Fibroblast of skin of left quadriceps (primary cell): ENCODE measurements at places on chromosomes 7 and 10.
A peak's percentile ranks its signal among the peaks of the same experiment; 100 is the strongest.

GRCh38 chr7:35450456-35451214 lies 196.7 kb upstream of the TBX20 start:
- no peak for DNase-seq

GRCh38 chr7:98051118-98051744 lies 55.4 kb upstream of the LMTK2 start:
- DNase-seq: no peak

- no peak for DNase-seq
Observed at GRCh38 chr7:28005847-28006231, 174.8 kb downstream of the JAZF1 start.

GRCh38 chr7:25031432-25031831 lies 51.5 kb upstream of the OSBPL3 start:
- no peak for DNase-seq

DNA sequence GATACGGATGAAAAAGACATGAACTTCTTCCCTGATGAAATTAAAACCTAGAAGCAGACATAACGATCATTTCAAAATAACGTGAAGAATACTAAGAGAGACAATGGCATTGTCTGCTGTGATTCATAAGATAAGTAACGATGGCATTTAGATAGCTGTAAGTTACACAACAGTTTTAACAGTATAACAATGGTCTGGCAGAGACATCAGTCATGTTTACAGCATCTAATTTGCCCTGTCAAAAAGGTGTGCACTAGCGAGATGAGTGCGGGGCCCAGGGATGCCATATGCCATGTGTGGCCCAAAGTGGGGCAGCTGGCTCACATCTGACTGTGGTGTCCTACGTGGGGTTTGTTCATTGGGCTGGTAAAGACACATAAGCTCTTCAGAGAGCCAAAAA lies 55.7 kb upstream of the RHEB start:
- no peak for DNase-seq

GRCh38 chr10:117175215-117175900 lies 21.9 kb upstream of the KCNK18 start:
- no peak for DNase-seq

DNA sequence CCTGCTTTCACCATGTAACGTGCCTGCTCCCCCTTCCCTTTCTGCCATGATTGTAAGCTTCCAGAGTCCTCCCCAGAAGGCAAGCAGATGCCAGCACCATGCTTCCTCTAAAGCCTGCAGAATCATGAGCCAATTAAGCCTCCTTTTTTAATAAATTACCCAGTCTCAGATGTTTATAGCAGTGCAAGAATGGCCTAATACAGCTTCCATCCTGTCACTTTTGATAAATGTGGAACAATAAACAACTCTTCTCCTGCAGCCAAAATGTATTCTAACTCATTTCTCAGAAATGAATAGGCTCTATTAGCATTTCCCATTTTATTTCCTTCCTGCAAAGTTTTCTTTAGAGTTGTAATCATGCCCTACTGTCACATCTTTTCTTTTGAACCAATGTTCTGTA lies 43.4 kb downstream of the C7orf25 start:
- no peak for DNase-seq

- peak; percentile 59 for DNase-seq
Observed at GRCh38 chr10:94131885-94132284, 138.2 kb downstream of the PLCE1 start.

DNA sequence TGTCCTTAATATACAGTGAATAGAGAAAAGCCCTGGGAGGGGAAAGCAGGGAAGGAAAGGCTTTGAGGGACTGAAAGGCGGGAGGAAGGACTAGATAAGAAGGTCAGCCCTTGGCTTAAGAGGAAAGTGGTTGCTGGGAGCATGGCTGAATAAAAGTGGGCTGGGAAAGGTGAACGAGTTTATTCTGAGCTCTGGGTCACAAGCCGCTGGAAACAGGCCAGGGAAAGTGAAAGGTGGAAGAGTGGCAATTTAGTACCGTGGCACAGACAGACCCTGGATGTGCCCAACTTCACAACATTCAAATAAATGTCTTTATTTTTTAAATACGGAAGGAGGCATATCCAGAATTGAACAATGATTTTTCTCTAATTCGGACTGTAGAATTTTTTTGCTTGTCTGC lies 39.7 kb downstream of the TAC1 start:
- DNase-seq: no peak

DNA sequence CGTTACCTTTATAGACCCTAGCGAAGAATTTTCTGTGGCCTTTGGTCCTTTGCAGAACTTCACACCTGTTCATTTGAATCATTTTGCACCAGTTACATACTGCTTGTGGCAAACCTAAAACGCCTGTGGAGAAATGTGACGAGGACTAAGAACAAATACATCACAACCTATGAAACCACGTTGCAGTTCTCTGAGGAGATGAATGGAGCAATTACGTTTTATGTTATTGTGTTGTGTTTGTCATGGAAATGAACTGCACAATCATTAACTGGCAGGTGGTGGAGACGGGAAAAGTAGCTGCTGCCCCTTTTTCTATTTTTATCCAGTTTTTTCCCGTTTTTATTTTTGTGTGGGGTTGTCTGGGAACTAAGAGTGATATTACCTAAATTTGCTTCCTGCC lies 505.5 kb downstream of the SDK1 start:
- DNase-seq: no peak

GRCh38 chr7:81956520-81956919 lies 186.7 kb upstream of the HGF start:
- peak; percentile 31 for DNase-seq

GRCh38 chr7:149048805-149049204 lies 20.5 kb upstream of the PDIA4 start:
- no peak for DNase-seq

GRCh38 chr10:117925369-117925768 lies 121.4 kb downstream of the RAB11FIP2 start:
- DNase-seq: no peak

DNA sequence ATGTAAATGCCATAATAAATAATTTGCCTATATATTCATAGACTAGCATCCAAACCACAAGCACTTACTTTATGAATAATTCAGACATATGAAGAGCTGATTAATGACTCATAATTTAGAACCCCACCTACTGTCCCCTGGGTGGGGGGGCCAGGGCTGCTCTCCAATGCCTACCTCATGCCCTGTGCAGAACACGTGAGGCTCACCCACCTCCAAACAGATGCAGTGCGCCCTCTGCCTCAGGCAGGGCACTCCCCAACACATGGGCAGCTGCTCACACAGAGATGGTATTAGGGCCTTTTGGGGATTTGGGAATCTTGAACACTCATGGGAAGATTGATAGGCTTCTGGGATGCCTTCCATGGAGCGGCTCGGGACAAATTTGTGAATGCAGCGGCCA lies 75.1 kb upstream of the INSIG1 start:
- no peak for DNase-seq

- DNase-seq: no peak
Observed at GRCh38 chr7:37377231-37377630, 71.4 kb downstream of the ELMO1 start.

- peak; percentile 58 for DNase-seq
Observed at GRCh38 chr10:784403-785088, 95.1 kb upstream of the DIP2C start.

DNA sequence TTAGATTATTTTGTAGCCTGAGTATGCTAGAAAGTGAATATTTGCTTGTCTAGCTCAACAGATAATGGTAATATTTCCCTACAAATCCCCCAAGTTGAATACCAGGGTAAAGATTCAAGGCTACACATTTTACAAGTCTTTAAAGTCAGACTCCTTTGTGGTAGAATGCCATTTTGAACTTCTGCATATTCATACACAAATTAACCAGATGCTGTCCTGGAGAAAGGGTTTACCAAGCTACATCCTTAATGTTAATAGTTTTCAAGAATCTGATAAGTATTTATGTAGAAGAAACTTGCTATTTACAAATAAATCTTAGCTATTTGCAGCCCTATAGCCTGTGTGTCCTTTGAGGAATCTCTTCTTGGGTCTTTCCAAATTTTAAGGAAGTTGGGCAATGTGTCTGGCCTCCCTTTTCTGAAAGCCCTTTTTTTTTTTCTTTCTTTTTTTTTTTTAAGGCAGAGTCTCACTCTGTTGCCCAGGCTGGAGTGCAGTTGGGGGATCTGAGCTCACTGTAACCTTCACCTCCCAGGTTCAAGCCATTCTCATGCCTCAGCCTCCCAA lies 82.6 kb downstream of the CPEB3 start:
- DNase-seq: no peak

DNA sequence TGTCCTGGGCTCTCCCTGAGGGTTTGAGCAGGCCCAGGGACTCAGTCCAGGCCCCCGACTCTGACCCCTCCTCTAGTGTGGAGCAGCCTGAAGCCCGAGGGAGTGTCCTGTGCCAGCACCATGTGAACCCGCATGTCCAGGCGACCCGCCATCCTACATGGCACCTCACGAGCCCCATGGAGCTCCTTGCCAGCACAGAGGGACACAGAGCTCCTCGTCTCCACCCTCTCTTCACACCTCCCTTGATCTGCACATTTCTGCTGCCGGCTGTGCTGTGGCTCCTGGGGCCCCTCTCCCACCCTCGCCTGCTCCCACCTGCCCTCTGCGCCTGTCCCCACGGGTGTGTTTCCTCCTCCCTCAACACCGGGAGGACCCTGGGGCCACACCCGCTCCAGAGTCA lies 103.5 kb downstream of the ADARB2 start:
- no peak for DNase-seq

GRCh38 chr10:69225681-69226080 lies 5.5 kb downstream of the HKDC1 start:
- DNase-seq: no peak

GRCh38 chr7:151187409-151188251 lies 580 bp upstream of the ASB10 start:
- no peak for DNase-seq

GRCh38 chr7:25303281-25304181 lies 75.2 kb upstream of the NPVF start:
- DNase-seq: peak; percentile 91

DNA sequence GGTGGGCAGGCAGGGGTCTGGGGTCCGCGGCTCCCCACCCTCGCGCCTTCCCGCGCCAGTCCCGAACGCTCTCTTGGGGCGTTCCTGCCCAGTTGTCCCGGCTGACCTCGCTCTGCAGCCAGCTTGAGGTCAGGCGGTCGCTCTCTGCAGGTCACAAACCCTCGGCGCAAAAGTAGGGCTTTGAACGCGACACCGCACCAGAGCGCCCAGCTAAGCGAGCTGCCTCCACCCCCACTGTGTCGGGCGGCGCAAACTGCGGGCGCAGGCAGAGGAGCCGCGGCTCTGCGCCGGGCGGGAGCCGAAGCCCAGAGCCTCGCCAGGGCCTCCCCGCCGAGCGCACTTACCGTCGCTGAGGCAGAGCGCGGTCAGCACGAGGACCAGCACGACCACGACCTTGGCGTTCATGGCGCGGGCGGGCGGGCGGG lies 284 bp downstream of the CXCL12 start:
- no peak for DNase-seq

DNA sequence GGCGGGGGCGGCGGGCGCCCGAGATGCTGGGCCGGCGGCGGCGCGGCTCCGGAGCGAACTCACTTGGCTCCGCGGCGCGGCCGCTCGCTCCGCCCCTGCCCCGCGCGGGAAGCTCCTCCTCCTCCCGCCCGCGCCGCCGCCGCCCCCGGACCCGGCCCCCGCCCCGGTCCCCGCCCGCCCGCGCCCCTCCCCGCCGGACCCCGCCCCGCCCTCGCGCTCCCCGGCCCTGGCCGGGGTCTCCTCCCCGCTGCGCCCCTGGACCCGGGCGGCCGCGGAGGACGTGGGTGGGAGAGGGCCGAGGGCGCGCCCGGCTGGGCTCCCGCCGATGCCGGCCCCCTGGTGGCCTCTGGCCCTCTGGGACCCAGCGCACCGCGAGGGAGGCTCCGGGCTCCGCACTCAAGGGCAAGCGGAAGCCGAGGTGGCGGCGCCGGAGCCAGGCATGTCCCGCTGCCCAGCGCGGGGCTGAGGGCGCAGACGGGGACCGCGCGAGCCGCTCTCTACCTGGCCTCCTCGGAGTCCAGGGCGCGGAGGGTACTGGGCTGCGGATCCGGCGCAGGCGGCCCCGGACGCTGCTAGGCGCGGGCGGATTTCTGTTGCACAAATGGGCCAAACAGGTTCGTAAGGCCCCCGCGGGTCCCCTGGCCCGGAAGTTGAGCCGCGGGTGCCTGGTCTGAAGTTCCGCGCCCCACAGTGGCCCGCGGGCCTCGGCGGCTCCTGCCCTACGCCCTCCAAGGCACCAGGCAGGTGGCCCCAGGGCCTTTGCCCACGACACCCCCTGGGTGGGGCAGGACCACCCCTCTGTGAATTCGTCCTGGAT lies at the start of gene TCERG1L:
Gene TCERG1L, minus strand, starts transcription at position 61 of the 817 bp plus-strand sequence. CDS start 86 bp downstream, outside the sequence.
- DNase-seq: no peak

DNA sequence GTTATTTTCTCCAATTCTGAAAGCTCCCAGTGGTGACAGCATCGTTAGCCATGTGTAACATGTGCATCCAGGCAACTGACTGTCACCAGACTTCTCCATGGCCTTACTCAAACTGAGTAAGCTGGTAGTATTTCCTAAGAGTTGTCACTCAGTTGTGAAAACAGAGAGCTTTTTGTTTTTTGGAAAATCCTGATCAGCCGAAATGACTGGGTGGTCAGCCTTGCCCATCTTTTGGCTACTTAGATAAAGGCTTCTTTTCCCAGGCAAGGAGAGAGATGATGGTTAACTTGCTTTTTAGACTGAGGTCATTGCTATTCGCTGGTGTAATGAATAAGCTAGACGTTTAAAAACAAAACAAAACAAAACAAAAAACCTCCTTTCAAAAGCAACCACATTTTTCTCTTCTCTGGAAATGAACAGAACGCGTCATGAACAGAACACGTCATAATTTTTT lies 159.5 kb upstream of the KLF14 start:
- DNase-seq: no peak

GRCh38 chr10:13707156-13707881 lies 120.6 kb downstream of the PRPF18 start:
- DNase-seq: peak; percentile 86

DNA sequence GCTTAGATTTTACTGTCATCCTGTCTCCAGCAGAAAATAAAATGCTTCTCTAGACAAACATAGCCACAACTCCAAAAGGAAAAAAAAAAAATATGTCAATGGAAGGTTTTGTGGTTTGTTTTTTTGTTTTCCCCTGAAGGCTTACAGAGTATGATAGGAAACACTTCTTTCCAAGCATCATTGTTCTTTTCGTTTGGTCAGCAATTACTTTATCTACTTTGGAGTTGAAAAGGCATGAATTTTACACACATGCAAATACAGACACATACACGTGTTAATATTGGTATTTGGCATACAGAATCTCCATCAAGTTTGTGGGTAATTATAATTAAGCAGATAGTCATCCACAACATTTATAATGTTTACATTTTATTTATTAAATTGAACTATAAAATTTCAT lies 496.9 kb upstream of the MBL2 start:
- no peak for DNase-seq

- no peak for DNase-seq
Observed at GRCh38 chr7:13031468-13031867, 344.0 kb downstream of the ARL4A start.

DNA sequence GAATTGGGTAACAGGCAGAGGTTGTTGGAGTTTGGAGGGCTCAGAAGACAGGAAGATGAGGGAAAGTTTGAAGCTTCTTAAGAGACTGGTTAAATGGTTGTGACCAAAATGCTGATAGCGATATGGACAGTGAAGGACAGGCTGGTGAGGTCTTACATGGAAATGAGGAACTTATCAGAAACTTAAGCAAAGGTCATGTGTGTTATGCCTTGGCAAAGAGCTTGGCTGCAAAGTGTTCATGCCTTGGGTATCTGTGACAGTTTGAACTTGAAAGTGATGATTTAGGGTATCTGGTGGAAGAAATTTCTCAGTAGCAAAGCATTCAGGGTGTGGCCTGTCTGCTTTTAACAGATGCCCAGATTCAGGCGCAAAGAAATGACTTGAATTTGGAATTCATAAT lies 64.5 kb upstream of the EEPD1 start:
- no peak for DNase-seq

- DNase-seq: no peak
Observed at GRCh38 chr10:110783509-110784107, 88.1 kb upstream of the PDCD4 start.
